NCI-H2107 (cell line): ENCODE measurements at places on chromosomes 13 and 19.

- no peak for DNase-seq
Observed at GRCh38 chr19:7848779-7849457, 18.9 kb downstream of the EVI5L start.

- DNase-seq = no peak
Observed at GRCh38 chr13:113747291-113747833, 11.7 kb upstream of the TMEM255B start.

DNA sequence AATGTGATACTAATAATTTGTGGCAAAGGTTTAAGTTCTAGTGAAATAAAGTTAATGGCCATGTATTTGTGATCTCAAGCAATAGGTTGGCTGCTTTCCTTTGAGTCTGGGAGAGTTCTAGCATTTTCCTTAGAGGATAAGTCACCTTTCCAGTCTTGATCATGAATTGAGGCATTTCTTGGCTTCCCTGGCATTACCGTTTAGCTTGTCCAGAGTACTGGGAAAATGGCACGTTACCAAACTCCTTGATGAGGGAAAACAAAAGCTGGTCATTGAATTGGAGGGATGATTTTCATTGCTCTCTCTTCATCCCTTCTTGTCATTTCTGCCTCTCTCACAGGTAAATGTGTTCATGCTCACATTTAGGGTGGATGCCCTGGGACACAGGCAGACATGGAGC lies 34.0 kb upstream of the SPRY2 start:
- DNase-seq = no peak

GRCh38 chr19:41421314-41421713 lies 5.9 kb downstream of the B3GNT8 start:
- peak; percentile 42 for DNase-seq

GRCh38 chr19:5042556-5042955 lies 73.6 kb downstream of the KDM4B start:
- no peak for DNase-seq

- DNase-seq = no peak
Observed at GRCh38 chr13:108700422-108701170, 71.2 kb downstream of the MYO16 start.

GRCh38 chr19:38665950-38666662 lies 18.7 kb downstream of the ACTN4 start:
- no peak for DNase-seq

DNA sequence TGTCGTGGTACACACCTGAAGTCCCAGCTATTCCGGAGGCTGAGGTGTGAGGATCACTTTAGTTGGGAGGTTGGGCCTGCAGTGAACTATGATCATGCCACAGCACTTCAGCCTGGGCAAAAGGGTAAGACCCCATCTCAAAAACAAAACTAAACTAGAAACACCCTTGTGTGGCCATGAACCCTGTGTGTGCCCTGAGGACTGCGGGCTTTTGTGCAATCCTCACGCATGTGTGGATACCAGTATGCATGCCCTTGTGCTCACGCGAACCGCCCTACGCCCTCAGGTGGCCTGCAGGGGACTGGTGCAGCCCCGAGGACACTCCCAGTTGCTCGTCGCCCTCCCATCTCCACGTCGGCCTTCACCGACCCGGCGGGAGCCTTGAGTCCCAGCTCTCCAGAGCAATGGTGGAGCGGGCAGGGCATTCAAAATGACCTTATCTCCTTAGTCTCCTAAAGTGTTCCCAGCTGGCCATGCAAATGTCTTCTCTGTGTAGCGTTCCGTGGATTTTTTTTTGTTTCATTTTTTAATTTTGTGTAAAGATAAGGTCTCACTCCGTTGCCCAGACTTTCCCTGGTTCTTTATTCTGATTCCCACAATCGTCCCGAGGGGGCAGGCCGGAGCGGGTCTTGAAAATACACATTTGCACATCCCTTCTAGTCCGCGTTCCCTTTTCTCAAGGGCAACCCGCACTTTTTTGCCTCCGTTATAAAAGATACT lies 868 bp upstream of the EGLN2 start:
- no peak for DNase-seq

DNA sequence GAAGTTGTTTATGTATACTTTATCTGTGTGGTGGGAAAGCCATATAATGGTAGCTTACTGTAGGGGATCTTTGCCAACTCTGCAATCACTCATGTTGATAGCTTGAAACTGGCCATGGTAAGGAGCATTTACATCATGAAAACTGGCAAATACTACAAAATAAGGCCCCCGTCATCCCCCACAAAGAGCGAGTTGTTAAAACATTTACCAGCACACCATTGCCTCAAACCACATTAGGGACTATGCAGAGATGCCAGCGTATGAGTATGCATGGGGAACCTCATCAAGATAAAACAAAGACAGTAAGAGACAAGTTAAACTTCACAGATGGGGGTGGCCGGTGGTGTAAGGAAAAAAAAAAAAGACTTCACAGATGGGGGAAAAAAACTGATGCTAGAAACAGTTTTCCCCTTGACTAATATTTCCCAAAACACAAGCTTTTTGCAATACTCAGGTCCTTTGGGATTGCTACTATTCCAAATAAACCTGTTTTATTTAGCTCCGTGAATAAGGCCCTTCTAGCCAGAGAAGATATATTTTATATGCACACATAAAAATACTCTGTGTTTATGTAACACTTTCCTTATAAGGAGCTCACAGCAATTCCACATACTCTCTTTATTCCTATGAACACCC lies 70.6 kb upstream of the SERP2 start:
- no peak for DNase-seq

- DNase-seq = no peak
Observed at GRCh38 chr19:12967907-12968306, 1.5 kb upstream of the DAND5 start.

- DNase-seq = no peak
Observed at GRCh38 chr13:43357564-43357963, 334.2 kb downstream of the DNAJC15 start.

- no peak for DNase-seq
Observed at GRCh38 chr13:30044932-30045331, 194.5 kb upstream of the UBL3 start.

- no peak for DNase-seq
Observed at GRCh38 chr19:54287456-54287855, 6.5 kb upstream of the LILRB2 start.

DNA sequence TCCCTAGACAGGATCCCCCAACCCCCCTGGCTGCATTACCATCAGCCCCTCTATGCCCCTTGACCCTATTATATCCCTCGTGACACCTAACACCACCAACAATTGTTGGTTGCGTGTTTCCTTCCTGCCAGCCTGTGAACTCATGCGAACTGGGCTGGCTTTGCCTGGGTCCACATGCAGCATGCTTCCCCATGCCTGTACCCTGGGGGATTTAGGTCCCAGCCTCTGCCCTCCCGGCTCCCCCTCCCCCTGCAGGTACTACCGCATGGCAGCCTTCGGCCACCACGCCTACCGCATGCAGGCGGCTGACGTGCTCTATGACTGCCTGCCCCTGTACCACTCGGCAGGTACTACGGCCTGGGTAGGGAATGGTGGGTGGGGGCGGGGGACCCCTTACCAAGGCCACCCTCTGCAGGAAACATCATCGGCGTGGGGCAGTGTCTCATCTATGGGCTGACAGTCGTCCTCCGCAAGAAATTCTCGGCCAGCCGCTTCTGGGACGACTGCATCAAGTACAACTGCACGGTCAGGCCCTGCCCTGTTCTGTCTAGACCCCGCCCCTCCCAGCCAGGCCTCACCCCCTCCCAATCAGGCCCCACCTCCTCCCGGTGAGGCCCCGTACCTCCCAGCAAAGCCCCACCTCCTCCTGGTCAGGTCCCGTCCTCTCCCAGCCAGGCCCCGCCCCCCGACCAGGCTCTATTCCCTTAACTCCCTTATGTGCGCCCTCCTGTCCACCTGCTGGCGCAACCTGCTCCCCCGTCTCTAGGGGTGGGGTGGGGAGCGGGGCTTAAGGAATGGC lies 18.5 kb downstream of the SLC27A1 start:
- DNase-seq = no peak

- no peak for DNase-seq
Observed at GRCh38 chr19:16368385-16369305, 44.0 kb downstream of the KLF2 start.

GRCh38 chr13:99264051-99264450 lies 5.9 kb upstream of the GPR18 start:
- no peak for DNase-seq

- no peak for DNase-seq
Observed at GRCh38 chr19:50328224-50328872, 829 bp downstream of the KCNC3 start.

- no peak for DNase-seq
Observed at GRCh38 chr13:28423010-28423409, 71.9 kb downstream of the FLT1 start.

GRCh38 chr13:100203696-100204367 lies 114.9 kb downstream of the PCCA start:
- no peak for DNase-seq

GRCh38 chr13:108402850-108403249 lies 133.3 kb downstream of the TNFSF13B start:
- no peak for DNase-seq

GRCh38 chr19:46776927-46777911 lies 11.2 kb downstream of the SLC1A5 start:
- DNase-seq = no peak

DNA sequence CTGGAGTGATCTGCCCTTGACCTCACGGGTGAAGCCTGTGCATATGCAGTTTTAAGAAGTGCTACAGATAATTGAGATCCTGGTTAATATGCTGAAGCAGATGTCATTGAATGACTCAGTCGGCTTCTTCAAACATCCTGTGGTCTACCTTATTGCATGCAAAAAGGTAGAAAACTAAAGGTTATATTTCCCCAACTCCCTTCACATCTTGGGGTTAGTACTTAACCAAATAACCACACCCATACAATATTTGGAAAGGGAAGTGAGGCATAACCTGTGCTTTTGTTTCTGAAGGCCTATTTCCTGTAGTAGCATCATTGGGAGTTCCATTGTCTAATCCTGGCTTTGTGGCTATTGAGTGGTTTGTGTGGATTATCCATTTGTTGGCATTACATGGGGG lies 58.3 kb downstream of the RAP2A start:
- DNase-seq = no peak

GRCh38 chr13:104766319-104766718 lies 1700.1 kb upstream of the SLC10A2 start:
- DNase-seq = no peak

- no peak for DNase-seq
Observed at GRCh38 chr19:56687031-56687430, 15.5 kb upstream of the ZNF835 start.

DNA sequence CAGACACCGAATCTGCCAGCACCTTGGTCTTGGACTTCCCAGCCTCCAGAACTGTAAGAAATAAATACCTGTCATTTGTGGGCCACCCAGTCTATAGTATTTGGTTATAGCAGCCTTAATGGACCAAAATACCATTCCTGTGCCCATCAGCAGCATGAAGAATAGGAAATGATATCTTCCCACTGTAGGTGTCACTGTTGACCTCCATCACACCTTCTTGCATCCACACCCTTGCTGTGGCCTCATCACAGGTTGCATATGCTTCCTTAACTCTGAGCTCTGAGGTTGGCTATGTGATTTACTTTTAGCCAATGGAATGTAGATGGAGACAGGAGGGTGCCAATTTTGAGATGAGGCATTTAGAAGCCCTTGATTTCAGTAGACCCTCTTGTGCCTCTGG lies 242.0 kb upstream of the TSHZ3 start:
- DNase-seq = no peak

DNA sequence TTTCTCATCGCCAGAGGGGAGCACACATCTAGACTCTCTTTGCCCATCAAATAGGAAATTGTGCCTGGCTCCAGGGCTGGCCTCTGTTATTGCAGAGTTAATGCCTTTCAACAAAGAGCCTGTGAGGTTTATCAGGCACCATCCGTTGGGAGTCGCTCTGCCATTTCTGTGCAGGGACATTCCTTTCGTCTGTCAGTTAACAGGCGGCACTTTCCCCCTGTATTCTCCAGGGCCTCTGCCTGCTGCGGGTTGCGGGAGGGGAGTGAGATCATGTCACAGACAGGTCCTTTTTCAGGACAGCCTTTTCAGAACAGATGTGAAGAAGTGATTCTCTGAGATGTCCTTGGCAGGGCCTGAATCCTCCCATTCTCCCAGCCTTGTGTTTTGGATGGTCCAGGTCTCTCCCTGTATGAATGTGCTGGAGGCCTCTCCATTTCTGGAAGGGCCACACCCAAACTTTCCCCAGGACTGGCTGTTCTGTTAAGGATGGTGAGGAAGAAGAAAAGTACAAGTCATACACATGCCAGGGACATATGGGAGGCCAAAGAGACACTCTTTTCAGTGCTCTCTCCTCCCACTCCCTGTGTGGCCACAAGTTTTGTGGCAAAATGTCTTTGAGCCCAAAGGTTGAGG lies 14.9 kb downstream of the SERP2 start:
- no peak for DNase-seq

GRCh38 chr13:60612593-60612992 lies 215.6 kb downstream of the TDRD3 start:
- DNase-seq = no peak

- DNase-seq = no peak
Observed at GRCh38 chr13:106499896-106500295, 35.6 kb downstream of the EFNB2 start.

- no peak for DNase-seq
Observed at GRCh38 chr13:41710771-41711170, 250.1 kb downstream of the VWA8 start.

GRCh38 chr19:39515551-39516191 lies 732 bp downstream of the SELENOV start:
- DNase-seq = no peak

DNA sequence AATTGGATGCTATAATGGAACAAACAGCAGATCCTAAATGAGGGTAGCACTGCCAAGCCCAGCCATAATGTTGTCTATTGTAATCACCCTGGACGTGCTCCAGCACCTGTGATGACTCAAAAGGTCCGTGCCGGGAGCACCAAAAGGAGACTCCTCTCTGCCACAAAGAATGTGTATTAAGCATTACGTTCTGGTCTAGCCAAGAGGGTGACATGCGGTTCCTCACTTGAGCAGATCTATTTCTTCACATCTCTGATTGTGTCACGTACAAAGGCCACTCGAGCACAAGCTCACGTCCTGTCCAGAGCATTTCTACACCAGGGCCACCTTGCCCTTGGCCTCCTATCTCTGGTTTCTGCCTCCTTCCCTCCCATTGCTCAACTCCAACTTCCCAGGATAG lies 219.9 kb upstream of the IRS2 start:
- no peak for DNase-seq

DNA sequence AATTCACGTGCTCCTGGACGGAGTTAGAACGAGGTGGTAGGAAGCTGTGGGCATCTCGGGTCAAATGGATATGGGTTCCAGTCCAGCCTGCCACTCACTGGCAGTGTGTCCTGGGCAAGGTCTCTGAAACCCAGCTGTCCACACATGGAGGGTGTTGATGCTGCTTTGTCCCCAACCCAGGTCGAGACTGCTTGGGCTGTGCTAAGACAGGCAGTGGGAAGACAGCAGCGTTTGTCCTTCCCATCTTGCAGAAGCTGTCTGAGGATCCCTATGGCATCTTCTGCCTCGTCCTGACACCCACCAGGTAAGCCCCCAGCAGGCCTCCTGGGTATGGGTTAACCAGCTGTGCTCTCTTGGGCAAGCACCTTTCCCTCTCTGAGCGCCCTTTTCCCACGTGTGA lies 885 bp downstream of the DDX49 start:
- no peak for DNase-seq
